Brain microvascular endothelial cell (primary cell): ENCODE measurements at places on chromosomes 1 and 21.

GRCh38 chr21:25459365-25459764 lies 147.9 kb downstream of the MRPL39 start:
- no peak for DNase-seq

DNA sequence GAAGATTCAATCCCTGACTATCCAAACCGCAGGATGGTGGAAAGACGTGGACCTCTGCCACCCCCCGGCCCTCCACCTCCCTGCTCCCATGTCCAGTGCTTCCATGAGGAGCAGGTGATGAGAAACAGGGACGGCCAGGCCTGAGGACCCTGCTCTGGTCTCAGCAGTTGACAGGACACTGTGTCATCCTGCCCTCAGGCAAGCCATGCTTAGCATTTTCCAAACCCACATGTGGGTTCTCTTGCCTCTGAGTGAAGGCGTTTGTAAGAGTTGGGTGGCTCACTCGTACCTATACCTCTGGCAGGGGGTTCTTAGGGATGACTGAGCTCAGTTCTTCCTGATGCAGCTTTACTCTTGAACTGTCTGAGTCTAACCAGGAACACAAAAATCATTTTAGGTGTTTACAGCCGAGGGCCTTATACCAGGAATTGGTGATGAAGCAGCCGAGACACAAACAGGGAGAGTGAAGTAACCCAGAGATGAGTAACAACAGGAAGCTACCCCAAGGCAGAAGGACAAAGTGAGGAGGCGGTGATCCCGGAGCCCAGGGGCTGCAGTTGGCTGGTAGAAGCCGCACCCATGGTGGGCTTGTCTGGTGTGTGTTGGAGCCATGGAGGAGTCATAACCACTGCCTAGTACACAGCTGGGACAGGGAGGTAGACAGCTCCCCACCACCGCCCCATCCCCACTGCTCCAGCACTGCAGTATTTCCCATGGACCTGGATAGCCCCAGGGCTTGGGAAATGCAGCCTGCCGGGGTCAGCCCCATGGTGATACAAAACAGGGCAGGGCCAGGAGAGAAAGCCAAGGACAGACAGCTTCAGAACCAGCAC lies 21.4 kb downstream of the MYBPH start:
- peak; percentile 6 for DNase-seq

DNA sequence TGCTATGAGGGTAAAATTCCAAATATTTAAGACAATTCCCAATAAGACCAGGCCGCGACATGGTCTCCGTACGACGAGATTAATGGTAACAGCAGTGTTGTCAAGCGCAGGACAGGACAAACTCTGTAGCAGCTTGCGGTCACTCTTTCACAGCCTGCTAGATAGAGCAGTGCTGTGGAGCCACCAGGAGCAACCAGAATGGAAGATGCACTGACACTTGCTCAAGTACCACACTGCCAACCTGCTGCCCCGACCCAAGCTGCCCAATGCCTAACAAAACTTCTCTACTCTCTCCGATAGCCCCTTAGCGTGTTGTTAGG lies 636 bp downstream of the WARS2 start:
- DNase-seq: no peak

DNA sequence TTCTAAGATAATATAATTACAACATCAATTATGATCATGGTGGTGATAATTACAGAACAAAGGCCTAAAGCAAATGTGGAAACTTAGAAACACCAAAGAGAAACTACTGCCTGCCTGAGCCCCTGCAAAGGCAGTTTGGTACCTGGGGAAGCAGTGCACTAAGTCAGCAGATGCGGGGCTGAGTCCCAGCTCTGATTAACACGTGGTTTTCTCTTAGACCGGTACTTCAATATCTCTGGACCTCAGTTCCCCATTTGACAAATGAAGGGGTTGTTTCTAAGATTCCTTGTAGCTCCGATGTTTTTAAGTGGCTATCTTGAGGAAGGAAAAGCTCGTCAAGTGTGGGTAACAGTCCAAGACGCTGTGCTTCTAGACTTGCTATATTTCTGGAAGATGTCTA lies 16.7 kb upstream of the PLEKHA6 start:
- DNase-seq: no peak

GRCh38 chr1:200510228-200510623 lies 100.4 kb upstream of the ZNF281 start:
- DNase-seq: peak; percentile 67

- DNase-seq: peak; percentile 41
Measured at GRCh38 chr1:59223989-59224634, 72.8 kb upstream of the FGGY start.

DNA sequence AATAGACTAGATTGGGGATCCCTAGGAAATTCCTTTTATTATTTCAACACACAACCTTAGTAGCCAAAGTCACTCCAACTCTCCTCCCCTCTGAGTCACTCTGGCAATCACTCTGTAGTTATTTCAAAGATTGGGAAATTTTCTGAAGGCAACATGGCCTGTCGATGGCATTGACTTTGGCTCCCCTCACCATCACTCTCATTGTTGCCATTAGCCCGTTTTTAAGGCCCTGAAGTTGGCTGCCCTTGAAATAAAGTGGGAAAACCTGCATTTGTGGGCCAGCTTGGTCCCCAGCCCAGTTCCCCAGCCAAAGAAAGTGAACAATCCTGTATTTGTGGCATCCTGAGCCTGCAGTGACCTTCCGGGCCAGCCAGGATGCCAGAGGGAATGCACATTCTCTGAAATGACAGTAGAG lies 52.5 kb downstream of the CDC7 start:
- peak; percentile 30 for DNase-seq

DNA sequence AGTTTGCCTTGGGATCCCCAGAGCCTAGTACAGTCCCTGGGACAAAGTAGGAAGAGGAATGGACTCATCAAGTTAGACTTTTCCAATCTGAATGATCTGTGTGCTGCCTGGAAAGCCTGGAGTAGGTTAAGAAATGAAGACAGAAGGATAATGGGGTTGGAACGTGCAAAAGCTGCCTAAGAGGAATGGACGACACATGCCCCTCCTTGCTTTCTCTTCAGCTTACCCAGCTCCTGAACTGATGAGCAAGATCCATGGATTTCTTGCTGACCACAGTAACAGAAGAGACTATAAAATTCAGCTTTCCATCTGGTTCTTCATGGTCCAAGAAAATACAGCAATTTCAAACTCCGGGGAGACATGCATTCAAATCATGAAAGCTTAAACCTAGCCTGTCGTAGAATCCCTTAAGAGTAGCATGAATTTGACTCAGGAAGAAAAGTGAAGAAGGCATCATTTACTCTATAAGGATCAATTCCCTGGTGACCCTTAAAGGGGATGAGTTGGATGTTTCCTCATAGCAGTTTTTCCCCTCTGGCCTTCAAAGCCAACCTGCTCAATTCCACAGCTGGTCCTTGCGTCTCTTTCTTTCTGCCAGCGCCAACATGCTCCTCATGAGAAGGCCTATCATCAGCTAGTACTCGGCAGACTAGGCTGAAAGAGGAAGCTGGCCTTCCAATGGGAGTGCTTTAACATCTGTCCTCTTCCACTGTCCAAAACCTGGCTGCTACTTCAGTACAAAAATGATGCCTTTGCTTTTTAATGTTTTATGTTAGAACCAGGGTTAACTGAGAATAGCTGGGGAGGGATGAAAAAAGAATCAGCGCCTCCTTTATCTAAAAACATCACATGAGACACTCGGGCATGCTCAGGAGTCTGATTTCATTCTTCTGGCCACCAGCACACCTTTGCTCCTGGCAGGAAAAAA lies 5.7 kb upstream of the PEF1 start:
- no peak for DNase-seq
